T-helper 17 cell (primary cell): ENCODE measurements at places on chromosomes 16 and 17. TPM values are rescaled to one million over a fixed set of nuclear protein-coding genes. Genes with fewer than 3 reads are reported as not detected.

DNA sequence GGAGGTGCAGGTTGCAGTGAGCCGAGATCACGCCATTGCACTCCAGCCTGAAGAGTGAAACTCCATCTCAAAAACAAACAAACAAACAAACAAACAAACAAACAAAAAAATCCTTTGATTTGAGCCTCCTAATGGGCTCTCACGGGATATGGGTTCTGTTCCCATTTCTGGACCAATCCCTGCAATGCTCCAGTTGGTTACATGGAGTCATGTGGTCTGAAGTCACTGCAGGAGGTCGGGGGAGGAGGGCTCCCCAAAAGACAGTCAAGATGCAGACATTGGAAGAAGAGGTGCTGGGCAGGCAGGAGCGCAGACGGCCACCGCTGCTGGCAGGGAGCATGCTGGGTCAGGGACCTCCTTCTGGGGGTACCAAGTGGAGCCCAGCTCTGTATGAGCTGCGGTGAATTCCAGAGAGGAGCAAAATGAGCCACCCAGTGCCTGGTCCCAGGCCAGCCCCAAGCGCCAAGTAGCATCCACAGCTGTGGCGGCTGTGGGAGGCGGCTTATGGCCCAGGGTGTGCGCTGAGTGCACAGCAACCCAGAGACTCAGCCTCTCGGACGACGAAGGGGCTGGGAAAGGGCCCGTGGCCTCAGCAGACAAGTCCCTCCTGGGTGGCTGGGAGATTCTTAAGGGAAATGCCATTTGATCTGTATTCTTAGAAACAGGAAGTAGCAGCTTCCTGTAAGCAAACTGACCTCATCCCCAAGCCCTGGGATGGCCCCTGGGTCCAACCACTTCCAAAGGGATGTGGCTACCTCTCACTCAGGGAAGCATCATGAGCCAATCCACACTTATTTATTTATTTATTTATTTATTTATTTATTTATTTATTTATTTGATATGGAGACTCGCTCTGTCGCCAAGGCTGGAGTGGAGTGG lies 19.6 kb upstream of the ATP2A3 start:
- DNase-seq, result no peak

DNA sequence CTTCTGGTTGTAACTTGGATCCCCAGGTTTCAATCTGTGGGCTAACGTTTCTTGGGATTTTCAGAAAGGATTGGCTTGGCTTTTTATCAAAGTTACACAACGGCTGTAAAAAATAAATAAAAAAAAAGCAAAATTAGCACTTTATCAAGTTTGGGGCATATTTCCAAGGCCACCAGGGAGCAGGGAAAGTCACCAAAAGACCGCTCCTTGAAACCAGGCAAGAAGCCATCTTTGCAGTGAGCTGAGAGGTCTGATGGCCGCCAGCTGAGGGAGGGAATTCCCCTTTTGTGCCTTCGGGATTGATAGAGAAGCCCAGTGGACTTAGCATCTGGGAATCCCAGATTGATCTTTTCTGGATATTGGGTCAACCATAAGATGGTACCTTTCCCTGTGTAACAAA lies 192.2 kb downstream of the WWOX start:
- no peak for DNase-seq

Gene UBN1
- 47.5 TPM for total RNA-seq

Gene ABCC3
- total RNA-seq, result 3.3 TPM

Gene NUPR1
- total RNA-seq, result 0.07 TPM
